Gastroesophageal sphincter (tissue), 4 donors: ENCODE measurements at places on chromosomes 13 and 19. TPM values are rescaled to one million over a fixed set of nuclear protein-coding genes. Genes with fewer than 3 reads are reported as not detected.

GRCh38 chr13:48578516-48579164 is 45.8 kb upstream of the RCBTB2 start:
- no peak for ATAC-seq

GRCh38 chr19:42366673-42367072 is 23.4 kb downstream of the CNFN start:
- no peak for ATAC-seq

Gene UTP14C
- total RNA-seq = 19.0 TPM

- ATAC-seq = no peak
These were observed 181.3 kb downstream of the PCDH9 start for GRCh38 chr13:67048821-67049150.

DNA sequence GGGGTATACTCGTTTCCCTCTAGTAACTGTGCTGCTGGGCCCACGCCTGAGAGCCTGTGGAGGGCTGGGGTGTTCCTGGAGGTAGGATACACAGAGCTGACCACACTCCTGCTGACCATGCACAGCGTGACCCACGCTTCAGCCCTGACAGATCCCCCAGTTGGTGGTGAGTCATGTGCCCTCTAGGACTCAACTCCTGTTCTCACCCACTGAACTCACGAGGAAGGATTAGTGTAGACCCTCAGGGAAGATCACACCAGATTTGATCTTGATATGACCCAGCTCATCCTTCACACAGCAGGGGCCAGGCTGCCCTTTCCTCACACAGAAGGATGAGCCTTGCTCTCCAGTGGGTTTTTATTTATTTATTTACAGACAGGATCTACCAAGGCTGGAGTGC is 13.3 kb upstream of the ACP7 start:
- ATAC-seq = no peak

- no peak for ATAC-seq
These were observed 402.6 kb downstream of the SUCLA2 start for GRCh38 chr13:47598340-47598911.

Gene GPX4
- 311 TPM for total RNA-seq

GRCh38 chr19:43774103-43774939 is 6.5 kb downstream of the KCNN4 start:
- ATAC-seq = peak; percentile 87

Gene CYP2A6
- total RNA-seq = not detected

GRCh38 chr19:33008738-33009137 is 36.7 kb downstream of the FAAP24 start:
- ATAC-seq = no peak
